ENCODE measurements at places on chromosomes 11 and 22.
A peak's percentile ranks its signal among the peaks of the same experiment; 100 is the strongest.

- no peak for DNase-seq
Observed at GRCh38 chr11:5847711-5848110, 6.0 kb upstream of the OR52E6 start.

DNA sequence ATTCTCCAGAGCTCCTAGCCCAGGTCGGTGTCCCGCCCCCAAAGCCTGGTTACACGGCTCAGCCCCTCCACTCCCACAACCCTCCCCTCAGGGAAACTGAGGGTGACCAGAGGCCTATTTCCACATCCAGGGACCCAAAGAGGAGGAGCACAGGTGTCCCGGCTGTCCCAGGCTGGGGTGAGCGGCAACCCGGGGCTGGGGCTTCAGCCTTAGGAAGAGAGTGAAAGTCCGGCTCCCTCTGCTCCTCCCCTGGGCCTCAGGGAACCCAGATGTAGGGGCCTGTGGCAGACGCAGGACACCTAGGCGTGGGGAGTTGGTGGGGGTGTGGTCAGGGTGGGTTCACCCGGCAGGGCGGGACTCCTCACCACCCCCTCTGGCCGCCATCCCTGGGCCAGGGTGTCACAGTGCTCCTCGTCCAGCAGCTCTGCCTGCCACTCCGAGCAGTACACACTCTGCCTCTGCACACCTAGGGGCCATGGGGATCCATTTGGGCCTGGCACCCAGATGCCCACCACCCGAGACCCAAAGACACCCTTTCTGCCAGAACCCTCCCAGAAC lies 63.1 kb downstream of the ARFGAP3 start:
- no peak for DNase-seq

DNA sequence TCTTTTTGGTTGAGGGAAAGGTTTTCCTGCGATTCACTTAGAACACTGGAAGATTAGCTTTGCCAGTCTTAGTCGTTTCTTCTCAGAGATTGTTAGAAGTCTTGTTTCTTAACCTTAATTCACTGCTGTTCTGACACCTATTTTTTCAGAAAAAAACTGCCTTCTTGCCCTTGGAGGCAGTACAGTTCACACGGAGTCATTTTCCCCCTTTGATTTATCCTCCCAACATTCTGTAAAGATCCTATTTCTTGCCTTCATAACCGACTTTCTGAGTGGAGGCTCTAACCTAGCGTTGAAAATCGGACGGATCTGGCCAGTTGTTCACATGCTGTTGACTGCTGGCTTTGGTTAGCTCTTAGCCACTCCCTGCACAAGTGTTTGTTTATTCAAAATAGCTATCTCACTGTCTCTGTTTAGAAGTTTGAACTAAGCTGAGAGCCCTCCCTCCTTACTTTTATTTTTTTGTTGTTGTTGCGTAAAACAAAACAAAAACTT lies 737 bp downstream of the BCL2L13 start:
- peak; percentile 69 for DNase-seq

- DNase-seq = no peak
Observed at GRCh38 chr22:48459859-48460823, 1367.5 kb downstream of the BRD1 start.

DNA sequence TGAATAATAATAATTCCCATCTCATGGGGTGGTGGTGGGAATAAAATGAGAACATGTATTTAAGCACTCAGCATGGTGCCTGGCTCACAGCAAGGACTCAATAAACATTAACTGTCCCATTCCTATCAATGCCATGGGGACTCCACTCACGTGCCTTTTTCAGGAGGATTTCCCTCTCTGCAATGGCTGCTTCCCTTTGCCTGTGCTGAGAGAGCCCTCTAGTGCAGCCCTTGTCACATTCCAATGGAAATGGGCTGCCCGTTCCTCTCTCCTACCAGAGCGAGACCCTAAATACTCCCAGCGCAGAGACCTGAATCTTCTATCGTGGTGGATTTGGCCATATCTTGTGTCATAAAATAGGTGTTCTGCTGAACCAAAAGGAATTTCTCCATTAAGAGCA lies 621.5 kb upstream of the B3GAT1 start:
- no peak for DNase-seq

DNA sequence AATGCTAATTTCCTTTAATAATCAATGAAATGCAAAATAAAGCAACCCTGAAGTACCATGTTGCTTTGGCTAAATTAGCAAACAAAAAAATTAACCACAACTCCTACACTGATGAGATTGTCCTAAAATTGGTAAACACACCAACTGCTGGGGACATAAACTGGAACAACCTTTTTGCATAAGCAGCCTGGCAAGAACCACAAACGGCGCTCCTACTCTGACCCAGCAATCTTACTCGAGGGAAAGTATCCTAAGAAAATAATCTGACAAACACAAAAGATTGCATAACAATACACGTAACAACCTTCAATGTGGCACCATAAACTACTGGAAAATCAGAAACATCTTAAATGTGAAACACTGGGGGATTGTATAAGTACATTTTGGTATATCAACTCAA lies 189.8 kb upstream of the PITPNB start:
- peak; percentile 28 for DNase-seq

DNA sequence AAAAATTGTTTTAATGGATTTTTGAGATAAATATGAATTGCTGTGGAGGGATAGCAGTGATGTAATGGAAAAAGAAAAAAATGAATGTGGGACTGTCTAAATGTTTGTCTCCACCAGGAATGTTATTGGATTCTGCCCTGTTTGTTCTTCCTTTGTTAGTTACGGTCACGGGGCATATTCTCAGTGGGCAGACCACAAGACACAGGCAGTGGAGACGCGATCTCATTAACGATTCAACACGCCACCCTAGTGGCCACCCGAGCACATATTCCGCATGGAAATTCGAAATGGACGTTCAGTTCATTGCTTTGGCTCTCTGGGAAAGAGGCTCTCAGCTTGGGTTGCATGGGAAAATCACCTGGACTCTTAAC lies 151.8 kb upstream of the TTC12 start:
- DNase-seq = no peak

- no peak for DNase-seq
Observed at GRCh38 chr22:28058036-28058435, 139.0 kb upstream of the PITPNB start.

DNA sequence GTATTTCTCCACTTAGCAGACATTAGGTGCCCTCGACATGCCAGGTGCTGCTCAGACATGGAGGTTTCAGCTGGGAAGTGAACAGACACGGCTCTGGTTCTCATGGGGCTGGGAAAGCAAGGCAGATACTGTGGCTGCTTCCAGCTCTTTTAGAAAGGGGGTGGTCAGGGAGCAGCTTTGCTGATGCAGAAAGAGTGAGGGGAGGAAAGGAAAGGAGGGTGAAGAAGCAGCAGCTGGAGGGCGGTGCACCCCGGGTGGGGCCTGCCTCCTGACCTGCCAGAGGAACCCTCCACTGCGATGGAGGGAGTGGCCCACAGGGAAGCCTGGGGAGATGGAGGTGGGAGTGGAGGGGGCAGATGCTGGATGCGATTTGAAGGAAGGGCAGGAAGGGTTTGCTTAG lies 76.8 kb downstream of the MORC2 start:
- DNase-seq = no peak

DNA sequence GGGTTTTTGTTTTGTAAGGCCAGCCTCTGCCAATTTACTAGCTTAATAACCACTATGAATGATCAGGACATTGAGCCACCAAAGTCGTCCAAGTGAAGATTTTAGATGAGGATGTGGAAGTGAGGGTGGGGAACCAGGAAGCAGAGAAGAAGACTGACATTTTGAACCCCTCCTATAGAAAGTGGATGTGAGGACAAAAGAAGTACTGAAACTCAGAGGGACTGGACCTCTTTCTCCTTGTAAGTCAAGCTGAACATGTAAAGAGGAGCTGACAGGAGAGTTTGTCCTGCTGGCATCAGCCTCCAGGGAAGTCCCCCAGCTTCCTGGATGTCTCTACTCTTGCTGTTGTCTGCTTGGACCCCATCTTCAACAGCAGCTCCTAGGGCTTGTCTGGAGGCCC lies 338.2 kb upstream of the NCAM1 start:
- DNase-seq = no peak

- no peak for DNase-seq
Observed at GRCh38 chr11:79110321-79110720, 330.5 kb downstream of the TENM4 start.

DNA sequence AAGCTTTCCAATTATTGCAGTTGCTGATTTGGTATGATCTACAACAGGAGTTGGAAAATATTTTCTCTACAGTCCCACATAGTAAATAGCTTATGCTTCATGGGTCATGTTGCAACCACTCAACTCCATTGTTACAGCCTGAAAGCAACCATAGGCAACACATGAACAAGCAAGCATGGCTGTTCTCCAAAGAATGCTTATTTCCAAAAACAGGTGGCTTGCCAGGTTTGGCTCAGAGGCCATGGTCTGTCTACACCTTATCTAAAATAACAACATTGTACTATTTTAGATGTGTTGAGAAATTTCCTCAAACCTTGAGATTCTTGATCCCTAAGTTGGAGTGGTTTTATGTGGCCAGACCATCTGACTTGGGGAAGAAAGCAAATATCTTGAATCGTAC lies 153.9 kb upstream of the MPPED2 start:
- DNase-seq = no peak

- peak; percentile 5 for DNase-seq
Observed at GRCh38 chr11:85088286-85088685, 538.9 kb downstream of the DLG2 start.
